Endodermal cell (in vitro differentiated cells): ENCODE measurements at places on chromosomes 4 and X.
A peak's percentile ranks its signal among the peaks of the same experiment; 100 is the strongest.

- DNase-seq, result peak; percentile 91
Measured at GRCh38 chrX:2707334-2707760, 16.3 kb downstream of the CD99 start.

GRCh38 chr4:11230866-11231265, 197.8 kb downstream of the HS3ST1 start:
- DNase-seq, result peak; percentile 62

GRCh38 chr4:121960818-121961217, 9.0 kb upstream of the TRPC3 start:
- DNase-seq, result no peak

- no peak for DNase-seq
Measured at GRCh38 chrX:154372612-154373022, 1.8 kb downstream of the FLNA start.

- no peak for DNase-seq
Measured at GRCh38 chr4:79047316-79047715, 108.1 kb upstream of the PAQR3 start.

- DNase-seq, result no peak
Measured at GRCh38 chr4:48792348-48793006, 12.4 kb upstream of the FRYL start.

DNA sequence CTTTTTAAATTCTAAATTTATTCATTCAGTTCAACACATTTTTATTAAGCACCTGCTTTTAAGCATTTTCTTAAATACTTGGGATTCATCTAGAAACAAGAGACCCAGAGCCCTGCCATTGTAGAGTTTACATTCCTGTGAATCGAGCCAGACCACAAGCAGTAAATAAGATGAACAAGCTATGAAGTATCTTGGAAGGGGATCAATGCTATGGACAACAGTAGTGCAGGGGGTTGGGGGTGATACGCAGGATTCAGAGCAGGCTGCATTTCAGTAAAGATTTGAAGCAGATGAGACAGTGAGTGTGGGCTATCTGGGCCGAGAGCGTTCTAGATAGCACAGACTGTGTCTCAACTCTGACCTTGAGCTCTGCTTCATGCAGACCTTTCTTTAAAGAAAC, 35.1 kb downstream of the CLDN22 start:
- DNase-seq, result no peak

DNA sequence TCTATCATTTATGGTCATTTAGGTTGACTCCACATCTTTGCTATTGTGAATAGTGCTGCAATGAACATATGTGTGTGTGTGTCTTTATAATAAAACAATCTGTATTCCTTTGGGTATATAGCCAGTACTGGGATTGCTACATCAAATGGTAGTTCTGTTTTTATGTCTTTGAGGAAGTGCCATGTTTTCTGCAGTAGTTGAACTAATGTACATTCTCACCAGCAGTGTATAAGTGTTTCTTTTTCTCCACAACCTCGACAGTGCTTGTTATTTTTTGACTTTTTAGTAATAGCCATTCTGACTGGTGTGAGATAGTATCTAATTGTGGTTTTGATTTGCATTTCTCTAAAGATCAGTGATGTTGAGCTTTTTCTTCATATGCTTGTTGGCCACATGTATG, 80.5 kb downstream of the ARHGAP6 start:
- DNase-seq, result no peak

GRCh38 chr4:177673985-177674489, 231.8 kb upstream of the AGA start:
- no peak for DNase-seq
